ENCODE measurements at places on chromosomes 6 and 20. TPM values are rescaled to one million over a fixed set of nuclear protein-coding genes. Genes with fewer than 3 reads are reported as not detected.

GRCh38 chr20:1376408-1377270, 16.2 kb downstream of the FKBP1A start:
- DNase-seq: no peak

GRCh38 chr20:21234806-21235483, 68.2 kb upstream of the XRN2 start:
- no peak for DNase-seq

- no peak for DNase-seq
These were observed 130.4 kb upstream of the SMLR1 start for GRCh38 chr6:130696806-130697205.

The SPATA25 gene
- 4.2 TPM for total RNA-seq

The NKX2-2 gene
- total RNA-seq: not detected

Measured in left lobe of liver (tissue), 2 donors.